Mesothelial cell of epicardium (in vitro differentiated cells): ENCODE measurements at places on chromosomes 7 and 10.
A peak's percentile ranks its signal among the peaks of the same experiment; 100 is the strongest.

DNA sequence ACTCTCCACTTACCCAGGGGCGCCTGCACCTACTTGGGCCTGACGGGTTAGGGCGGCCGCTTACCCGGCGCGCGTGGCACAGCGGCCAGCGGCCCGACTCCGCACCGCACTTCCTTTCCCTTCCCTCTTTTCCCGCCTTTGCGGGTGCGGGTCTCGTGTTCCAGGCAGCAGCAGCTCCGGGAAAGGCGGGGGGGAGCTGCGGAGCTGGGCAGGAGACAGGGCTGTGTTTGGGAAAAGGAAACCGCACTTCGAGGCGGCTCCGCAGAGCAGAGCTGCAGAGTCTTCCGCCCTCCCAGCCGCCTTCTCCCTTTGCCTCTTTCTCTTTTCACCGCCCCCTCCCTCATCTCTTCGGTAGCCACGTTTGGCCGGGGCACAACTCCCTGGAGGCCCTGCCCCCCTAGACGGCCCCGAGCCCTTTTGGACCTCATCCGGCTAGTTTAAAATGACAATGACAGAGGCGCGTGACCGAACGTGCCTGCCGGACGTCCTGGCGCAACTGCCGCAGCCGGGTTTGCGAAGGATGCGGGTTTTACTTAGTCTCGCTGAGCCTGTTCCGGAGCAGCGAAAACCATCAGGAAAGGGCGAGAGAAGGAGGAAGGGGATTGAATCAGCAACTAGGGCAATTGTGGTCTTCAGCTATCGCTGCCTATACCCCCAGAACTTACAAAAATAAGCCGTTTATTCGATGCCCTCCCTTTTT is 7.9 kb upstream of the PAX2 start:
- no peak for DNase-seq

DNA sequence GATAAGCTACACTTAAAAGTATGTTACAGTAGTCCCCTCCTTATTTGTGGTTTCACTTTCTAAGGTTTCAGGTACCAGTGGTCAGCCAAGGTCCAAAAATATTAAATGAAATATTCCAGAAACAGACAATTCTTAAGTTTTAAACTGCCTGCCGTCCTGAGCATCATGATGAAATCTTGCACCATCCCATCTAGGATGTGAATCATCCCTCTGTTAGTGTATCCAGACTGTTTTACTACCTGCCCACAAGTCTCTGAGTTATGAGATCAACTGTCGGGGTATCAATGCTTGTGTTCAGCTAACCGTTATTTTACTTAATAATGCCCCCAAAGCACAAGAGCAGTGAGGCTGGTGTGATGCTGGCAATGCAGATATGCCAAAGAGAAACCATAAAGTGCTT is 11.4 kb downstream of the KDM7A start:
- no peak for DNase-seq

DNA sequence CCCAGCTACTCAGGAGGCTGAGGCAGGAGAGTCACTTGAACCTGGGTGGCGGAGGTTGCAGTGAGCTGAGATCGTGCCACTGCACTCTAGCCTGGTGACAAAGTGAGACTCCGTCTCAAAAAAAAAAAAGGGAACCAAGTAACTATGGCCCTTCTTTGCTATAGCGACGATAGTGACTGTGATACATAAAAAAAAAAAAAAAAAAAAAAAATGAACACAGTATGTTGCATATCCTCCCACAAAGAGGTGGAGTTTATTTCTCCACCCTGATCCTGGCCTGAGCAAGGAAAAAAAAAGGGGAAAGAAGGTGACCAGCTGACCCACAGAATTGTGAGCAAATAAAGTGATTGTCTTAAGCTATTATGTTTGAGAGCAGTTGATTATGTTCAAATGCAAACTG is 42.3 kb upstream of the STEAP1B start:
- no peak for DNase-seq

GRCh38 chr10:5665373-5666007 is 905 bp downstream of the ASB13 start:
- DNase-seq: no peak

- no peak for DNase-seq
Measured at GRCh38 chr7:7177044-7177517, 5.3 kb upstream of the C1GALT1 start.

- DNase-seq: peak; percentile 21
Measured at GRCh38 chr10:42951486-42952251, 125.2 kb upstream of the RET start.

DNA sequence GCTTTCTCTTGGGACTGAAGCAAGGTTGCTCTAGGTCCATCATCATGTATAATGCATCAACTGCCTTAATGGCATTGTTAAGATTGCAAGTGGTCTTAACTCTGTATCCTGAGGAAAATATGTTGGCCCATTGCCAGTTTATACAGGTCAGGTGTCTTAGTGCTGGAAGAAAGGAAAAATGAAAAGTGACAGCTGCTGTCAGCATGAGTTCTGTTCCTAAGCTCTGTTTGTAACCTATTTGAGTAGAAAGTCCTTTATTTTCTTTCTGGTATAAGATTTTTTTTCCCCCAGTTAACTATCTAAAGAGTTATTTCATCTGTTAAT is 127.2 kb downstream of the SRI start:
- no peak for DNase-seq

DNA sequence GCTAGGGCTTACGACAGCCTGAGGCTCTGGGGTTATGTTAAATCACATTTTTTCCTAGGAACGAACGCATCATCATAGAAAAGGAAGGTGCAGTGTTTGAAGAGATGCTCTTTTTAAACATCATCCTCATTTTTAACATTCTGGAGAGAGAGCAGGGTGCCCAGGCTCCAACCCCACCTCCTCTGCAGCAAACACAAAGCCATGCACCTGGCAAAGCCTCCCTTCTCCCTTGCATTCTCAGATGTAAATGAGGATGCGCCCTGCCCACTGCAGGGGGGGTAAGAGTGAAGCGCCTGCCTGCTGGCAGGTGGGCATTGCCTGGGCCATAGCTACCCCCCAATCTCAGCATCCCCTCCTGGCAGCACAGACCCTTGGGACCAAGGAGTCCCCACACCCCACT is 92.4 kb downstream of the PTPRN2 start:
- DNase-seq: no peak

DNA sequence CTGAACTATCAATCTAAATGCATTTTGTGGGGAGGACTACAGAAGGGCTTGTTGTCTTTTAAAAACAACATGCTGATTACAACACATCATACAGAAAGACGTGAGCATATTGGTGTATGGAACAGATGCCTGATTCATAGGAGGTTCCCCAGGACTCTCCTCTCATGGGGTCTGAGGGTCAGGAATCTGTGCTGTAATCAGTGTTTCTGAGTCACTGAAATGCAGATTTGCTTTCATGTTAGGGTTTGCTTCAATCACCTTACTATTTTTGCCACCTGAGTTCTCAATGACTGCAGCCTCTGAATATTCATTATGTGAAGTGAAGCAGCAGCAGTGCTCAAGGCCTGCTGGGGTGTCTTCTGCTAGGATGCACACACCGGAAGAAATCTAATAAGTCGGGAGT is 550 bp upstream of the ANK3 start:
- no peak for DNase-seq

DNA sequence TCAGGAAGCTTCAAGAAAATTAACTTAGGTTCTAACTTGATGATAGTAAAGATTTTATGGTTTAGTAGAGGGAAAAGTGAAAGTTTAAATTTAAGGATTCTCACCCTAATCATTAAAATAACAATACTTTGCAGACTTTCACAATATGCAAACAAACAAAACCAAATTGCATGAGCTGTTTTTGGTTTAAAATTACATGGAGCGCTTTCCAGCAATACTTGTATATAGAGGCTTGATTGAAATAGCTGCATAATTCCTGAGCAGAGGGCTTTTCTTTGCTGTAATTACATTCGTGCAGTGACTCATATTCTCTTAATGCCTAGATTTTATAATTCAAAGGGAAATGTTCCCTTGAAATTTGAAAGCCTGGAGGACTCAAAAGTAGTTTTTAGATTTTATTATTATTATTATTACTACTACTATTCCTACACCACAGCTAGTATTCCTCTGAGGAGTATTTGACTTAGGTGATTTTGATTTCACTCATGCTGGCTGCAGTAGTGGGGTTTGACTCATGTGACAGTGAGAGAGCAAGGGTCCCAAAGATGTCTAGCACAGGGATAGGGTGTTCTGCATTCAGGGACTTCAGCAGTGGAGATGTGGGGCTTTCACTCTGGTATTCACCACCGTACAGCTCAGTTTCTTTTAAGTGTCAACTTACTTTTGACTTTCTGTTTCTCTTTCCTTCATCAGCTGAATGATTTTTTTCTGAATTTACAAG is 138.1 kb downstream of the ADAM22 start:
- no peak for DNase-seq

GRCh38 chr10:43132867-43133787 is 5.1 kb upstream of the CSGALNACT2 start:
- DNase-seq: no peak

GRCh38 chr7:96321031-96321657 is 754 bp downstream of the SLC25A13 start:
- DNase-seq: no peak

GRCh38 chr10:17847585-17848296 is 38.6 kb downstream of the MRC1 start:
- DNase-seq: no peak

GRCh38 chr10:46325021-46325420 is 38.2 kb downstream of the ANTXRL start:
- no peak for DNase-seq

DNA sequence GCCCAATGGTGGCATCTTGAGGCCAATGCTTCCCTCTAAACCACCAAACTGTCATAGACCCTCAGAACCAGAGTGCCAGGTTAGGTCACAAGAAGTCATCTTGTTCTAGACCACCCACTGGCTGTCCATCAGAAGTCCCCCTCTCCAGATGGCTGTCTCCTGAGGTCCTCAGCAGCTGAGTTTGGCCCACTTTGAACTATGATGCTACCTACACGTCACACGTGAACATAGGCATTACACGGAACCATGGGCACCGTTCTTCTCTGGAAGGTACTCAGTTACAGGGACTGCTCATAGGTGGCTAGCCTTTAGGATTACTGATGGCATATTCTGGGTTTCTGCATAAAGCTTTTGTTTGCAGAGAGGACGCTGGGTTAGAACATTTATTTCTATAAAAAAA is 166.4 kb downstream of the ADAM12 start:
- DNase-seq: no peak

- DNase-seq: no peak
Measured at GRCh38 chr10:78457804-78458482, 424.3 kb downstream of the RPS24 start.

DNA sequence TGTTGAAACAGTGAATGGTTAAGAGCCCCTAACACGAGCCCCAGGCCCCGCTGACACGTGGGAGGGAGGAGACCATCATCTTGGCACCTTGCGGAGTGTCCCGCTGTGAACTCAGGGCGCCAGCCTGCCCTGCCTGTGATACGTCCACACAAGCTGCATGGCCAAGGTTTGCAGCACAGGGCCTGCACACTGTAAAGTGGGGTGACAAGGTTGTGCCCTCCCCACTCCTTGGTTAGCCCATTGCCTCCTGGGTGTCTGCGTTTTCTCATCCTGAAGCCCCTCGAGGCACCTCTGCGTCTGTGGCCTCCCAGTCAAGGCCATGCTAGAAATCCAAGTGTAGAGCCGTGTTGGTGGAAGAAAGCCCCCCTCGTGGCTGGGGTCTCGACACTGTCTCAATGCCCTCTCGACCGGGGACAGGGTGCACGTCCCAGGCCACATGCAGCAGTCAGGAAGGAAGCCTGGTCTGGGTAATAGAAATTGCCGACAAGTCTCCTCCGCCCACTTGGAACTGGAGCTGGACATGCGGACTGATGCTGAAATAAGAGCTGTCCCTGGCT is 192.1 kb downstream of the DNAJB6 start:
- peak; percentile 27 for DNase-seq

- DNase-seq: no peak
Measured at GRCh38 chr10:72158176-72158575, 57.6 kb upstream of the ANAPC16 start.
